ENCODE measurements at places on chromosomes 3 and 15.
A peak's percentile ranks its signal among the peaks of the same experiment; 100 is the strongest.

GRCh38 chr15:62021991-62022600, 38.2 kb downstream of the VPS13C start:
- no peak for DNase-seq

GRCh38 chr3:66948041-66948440, 50.1 kb upstream of the KBTBD8 start:
- DNase-seq: no peak

- DNase-seq: no peak
These were observed 49.0 kb downstream of the NTRK3 start for GRCh38 chr15:88207565-88207964.

DNA sequence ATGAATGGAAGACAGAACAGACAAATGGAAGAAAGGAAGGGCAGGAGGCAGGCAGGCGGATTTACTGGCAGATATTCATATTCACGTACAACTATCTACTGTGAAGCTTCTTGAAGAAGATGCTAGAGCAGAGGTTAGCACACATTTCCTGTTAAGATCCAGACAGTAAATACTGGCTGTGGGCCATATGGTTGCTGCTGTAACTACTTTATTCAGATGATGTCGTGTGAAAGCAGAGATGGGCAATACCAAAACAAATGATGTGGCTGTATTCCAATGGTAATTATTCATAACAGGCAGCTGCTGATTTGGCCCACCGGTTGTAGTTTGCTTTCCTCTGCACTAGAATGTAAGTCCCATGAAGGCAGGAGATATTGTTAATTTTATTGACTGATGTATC, 115.7 kb upstream of the PRTG start:
- no peak for DNase-seq

- DNase-seq: no peak
These were observed 648.7 kb upstream of the CCDC54 start for GRCh38 chr3:106728315-106729098.

DNA sequence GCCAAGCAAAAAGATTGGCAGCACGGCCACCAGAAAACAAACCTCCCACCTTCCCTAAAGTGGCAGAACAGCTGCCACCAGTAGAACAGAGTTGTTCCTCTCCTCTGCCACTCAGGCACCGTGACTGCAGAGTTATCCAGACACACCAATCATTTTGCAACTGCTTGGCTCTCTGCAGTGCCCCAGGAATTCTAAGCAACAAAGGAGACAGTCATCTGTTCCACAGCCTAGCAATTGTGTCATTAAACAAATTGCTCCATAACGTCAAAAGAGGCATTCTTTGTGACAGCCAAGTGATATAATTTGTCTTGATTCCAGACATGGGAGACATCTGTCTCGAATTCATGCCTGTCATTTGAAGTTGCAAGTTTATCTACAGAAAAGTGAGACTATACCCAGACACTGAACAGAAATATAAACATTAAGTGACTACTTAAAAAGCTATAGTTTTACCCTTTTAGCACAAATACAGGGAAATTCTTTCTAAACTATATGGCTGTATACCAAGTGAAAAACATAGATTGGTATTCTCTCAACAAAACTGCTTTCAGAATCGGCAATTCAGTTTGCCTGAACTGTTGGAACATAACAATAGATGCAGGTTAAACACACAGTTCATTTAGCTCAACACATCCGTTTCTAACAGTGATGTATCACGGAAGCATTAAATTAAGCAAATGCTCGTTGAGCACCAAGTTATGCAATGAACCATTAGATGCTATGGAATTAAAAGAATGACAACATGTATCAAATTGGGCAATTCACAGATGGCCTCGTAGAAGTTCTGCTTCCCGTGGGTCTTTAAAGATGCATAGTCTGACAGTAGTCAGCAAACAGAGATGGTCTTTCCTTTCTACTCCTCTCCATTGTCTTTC, 281.3 kb downstream of the FGF12 start:
- peak; percentile 18 for DNase-seq

- no peak for DNase-seq
These were observed 3.8 kb downstream of the PLCH1 start for GRCh38 chr3:155741101-155741500.

Measured in dorsolateral prefrontal cortex (tissue), 122 donors.